ENCODE measurements at places on chromosomes 16 and 17.

- no peak for DNase-seq
Measured at GRCh38 chr17:38844261-38844757, 9.2 kb downstream of the RPL23 start.

DNA sequence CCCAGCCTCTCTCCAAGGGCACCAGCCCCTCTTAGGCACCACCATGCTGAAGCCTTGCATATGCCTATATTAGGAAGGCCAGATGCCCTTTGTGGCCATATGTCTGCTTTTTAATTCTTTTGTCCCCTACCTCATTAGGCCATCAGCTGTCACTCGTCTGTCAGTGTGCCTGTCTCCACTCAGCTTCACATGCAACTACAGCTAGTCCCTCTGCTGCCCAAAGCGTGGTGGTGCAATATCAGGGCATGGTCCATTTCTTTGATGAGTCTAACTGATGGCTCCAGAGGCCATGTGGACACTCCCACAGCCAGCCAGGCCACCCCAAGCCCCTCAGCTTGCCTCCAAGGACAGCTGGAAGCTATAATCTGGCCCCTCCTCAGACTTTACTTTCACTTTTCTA is 36.3 kb downstream of the MYO18A start:
- no peak for DNase-seq

GRCh38 chr16:76970087-76970744 is 220.8 kb upstream of the MON1B start:
- DNase-seq = no peak

- no peak for DNase-seq
Measured at GRCh38 chr17:47203984-47204721, 5.0 kb upstream of the MYL4 start.

DNA sequence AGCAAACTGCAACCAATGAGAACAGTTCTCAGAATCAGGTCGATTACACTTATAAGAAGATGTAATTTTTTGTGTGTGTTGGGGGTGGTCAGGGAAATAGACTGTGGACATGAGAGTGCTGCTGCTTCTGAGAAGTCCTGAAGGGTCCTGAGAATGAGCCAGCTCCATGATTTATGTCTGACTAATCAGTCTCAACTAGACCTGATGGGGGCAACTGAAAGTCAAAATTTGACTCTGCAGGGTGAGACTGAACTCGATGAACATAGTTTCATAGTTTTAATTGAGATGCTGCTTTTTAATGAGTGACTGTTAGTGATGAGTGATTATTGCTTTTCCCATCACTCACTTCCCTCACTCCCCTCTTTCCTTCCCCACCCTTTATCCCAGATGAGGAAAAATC is 37.3 kb downstream of the SMARCE1 start:
- no peak for DNase-seq

- DNase-seq = no peak
Measured at GRCh38 chr16:83271970-83272575, 535.7 kb upstream of the HSBP1 start.

DNA sequence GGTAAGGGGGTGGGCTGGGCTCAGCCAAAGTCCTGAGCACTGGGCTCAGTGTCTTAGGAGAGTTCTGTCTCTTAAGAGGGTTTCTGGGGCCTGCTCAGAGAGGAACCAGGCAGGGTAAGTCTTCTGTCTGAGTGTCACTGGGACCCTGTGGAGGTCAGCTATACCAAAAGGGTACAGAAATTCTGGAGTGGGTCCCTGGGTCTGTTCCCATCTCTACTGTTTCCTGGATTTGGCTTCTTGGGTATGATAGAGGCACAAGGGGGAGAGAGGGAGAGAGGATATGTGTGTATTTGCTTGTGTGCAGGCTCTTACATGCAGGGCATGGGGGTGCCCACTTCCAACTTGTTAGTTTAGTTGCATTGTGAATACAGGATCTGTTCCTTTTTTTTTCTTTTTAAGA is 1.6 kb downstream of the E2F4 start:
- DNase-seq = no peak

- no peak for DNase-seq
Measured at GRCh38 chr17:48795444-48796162, 21.4 kb downstream of the TTLL6 start.

DNA sequence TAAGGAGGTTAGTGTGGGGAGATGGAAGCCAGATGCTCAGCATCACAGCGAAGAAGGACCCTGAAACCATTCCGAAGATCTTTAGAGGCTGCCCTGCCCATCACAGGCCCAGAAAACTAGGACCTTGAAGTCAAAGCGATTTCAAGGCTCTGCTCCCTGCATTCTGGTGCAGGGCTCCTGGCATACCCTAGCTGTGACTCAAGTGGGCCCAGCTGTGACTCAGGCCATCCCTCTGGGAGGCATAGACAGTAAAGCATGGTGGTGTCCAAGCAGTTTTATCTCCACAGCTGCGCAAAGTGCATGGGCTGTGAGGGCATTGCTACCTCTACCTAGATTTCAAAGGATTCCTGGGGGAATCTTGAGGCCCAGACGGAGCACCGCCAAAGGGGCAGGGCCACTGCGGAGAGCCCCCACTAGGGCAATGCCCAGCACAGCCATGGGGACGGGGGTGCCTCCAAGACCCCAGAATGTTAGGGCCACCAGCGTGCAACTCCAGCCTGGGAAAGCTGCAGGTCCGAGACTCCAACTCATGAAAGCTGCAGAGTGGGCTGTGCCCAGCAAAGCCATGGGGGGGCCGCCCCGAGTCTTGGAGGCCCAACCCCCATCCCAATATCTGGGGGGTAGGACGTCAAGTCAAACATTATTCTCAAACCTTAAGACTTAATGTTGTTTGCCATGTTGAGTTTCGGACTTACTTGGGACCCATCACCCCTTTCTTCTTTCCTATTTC is 11.7 kb upstream of the ZNF594 start:
- no peak for DNase-seq

GRCh38 chr17:74513987-74514631 is 17.2 kb downstream of the CD300LB start:
- no peak for DNase-seq

DNA sequence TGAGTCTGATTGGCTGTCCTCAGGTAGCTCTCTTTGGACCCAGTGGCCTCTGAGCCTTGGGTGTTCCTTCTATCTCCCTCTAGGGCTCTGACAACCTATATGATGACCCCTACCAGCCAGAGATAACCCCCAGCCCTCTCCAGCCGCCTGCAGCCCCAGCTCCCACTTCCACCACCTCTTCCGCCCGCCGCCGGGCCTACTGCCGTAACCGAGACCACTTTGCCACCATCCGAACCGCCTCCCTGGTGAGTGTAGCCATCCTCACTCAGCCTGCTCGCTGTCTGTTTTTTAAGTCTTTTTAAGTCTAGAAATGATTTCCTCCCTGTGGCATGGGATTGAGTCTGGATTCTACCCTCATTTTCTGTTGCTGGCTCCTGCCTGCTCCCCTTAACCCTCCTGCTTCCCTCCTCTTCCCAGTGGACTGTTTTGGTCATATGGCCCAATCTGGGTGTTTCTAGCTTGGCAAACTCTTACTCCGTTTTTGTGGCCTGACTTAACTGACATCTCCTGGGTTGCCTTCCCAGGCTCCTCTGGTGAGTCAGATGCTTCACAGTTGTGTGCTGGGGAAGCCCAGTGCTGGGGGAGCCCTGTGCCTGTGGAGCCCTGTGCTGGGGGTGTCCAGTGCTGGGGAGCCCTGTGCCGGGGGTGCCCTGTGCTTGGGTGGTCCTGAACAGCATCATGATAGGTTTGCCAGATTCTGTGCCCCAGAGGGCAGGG is 9.9 kb downstream of the TAOK2 start:
- no peak for DNase-seq

DNA sequence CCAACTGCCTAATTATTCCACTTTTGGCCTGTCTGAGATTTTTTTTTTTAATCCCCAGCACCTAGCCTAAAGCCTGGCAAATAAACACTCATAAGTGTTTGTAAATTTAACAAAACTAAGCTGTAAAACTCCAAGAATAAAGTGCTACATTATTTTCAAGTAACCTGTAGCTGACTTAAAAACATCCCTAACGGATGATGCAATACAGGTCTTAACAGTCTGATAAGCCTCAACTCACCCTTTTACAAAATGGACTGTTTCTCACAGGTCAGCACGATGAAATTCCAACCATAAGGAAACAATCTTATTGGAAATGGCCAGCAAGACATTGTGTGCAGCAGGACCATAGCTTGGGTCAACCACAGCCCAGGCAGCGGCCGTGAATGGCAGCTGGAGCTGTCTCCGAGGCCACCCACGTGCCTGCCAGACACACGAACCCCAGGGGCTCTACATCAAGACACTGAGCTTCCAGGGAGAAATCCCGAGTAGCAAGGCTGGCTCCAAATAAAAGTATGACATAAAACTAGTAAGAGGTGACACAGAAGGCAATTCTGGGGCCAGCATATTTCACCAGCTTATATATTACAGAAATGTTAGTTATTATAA is 58.9 kb downstream of the NDEL1 start:
- no peak for DNase-seq

GRCh38 chr17:36117505-36118382 is 14.1 kb downstream of the CCL4 start:
- peak; percentile 43 for DNase-seq

GRCh38 chr16:66382171-66382965 is 15.9 kb downstream of the CDH5 start:
- DNase-seq = no peak

DNA sequence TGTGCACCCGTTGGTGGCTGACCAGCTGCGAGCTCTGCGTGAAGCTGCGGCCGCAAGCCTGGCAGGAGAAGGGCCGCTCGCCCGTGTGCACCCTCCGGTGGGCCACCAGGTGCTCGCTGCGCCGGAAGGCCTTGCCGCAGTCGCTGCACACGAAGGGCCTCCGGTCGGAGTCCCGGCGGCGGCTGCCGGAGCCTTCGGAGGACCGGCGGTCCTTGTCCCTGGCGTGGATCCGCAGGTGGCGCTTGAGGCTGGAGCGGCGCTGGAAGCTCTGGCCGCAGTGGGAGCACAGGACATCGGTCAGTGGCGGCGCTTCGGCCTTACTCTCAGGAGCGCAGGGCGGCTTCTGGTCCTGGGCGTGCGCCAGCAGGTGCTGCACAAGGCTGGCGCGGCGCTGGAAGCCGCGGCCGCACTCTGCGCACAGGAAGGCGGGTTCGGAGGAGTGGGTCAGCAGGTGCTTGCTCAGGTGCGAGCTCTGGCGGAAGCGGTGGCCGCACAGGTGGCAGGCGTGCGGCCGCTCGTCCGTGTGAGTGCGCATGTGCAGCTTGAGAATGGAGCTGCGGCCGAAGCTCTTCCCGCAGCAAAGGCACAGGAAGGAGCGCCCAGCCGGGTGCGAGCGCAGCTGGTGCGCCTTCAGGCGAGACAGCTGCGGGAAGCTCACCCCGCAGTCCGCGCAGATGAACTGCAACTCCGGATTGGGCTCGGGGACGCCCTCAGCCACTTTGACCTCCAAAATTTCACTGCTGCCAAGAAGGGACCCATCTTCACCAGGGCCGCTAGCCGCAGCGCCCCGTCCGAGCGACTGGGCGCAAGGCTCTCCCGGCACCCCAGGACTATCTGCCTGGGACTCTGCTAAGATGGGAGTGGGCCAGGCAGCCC is 9.1 kb downstream of the ZSCAN10 start:
- no peak for DNase-seq

DNA sequence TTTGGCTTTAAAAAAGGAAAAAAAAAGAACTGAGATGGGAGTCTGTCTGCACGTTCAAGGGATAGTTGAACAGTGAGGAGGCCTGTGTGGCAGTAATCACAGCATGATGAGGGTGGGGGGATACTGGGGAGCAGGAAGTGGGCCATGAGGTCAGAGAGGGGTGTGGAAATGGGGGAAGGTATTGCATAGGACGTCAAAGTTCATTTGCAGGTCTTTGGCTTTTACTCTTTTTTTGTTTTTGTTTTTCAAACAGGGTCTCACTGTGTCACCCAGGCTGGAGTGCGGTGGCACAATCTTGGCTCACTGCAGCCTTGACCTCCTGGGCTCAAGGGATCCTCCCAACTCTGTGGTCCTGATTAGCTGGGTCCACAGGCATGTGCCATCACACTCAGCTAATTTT is 19.0 kb downstream of the WWP2 start:
- no peak for DNase-seq

- no peak for DNase-seq
Measured at GRCh38 chr16:86042393-86042792, 143.4 kb downstream of the IRF8 start.

GRCh38 chr17:73731733-73732132 is 87.5 kb upstream of the SDK2 start:
- no peak for DNase-seq

GRCh38 chr17:47829870-47830269 is 1.5 kb downstream of the MRPL10 start:
- DNase-seq = no peak

DNA sequence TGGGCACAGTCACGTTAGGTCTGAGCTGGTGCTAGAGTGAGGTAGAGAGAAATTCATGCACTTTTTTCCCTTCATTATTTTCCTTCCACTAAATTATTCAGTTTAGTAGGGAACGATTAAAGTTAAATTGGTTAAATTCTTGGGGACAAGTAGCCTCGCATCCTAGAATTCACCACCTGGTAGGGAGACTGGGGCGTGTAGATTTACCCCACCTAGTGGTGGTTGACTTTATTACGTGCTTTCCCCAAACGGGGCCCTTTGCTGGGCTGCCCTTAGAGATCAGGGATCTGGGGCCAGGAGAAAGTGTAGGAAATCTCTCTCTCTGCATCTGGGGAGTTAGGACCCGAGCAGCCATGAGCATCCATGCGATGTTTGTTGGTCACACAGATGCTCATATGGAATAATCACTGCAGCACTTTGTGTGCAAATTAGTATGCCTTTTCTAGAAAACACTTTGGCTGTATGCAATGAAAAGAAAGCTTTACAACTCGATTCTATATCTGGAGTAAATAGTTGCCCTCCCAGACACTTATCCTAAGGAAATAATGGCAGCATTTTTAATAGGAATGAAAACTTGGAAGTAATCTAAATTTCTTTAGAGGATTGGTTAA is 107.0 kb downstream of the PLCG2 start:
- DNase-seq = no peak

- DNase-seq = no peak
Measured at GRCh38 chr17:13835151-13835550, 233.4 kb upstream of the HS3ST3A1 start.

DNA sequence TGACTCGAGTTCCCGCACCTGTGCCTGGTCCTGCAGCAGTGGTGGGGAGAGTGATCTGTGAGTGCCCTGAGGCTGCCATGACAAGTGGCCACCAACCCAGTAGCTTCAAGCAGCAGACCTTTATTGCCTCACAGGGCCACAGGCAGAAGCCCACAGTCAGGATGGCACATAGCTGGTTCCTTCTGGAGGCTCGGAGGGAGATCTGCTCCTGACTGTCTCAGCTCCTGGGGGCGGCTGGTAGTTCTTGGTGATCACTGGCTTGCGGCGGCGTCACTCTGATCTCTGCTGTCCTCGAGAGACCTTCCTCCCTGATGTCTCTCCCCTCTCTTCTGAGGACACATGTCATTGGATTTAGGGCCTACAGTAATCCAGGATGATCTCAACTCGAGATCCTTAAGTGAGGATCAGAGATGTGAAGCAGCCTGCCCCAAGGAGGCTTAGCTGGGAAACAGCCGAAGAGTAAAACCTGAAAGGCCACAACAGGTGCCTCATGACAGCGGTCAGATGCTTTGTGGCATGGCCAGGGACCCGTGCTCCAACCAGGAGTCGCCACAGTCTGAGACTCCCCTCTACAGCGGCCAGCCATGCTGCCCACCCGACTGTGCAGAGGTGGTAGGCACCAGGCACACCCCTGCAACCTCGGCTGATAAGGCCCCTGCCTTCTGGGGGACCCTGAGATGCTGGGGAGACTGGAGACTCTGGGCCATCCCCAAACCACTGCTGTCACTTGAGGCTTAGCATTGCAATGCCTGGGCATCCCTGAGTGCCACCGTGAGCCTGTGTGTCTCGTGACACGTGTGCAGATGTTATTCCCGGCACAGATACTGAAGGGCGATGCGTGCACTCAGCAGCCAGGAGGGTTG is 30.0 kb upstream of the SLC38A10 start:
- DNase-seq = no peak
